ENCODE measurements at places on chromosomes 5 and 9.

GRCh38 chr9:125759764-125760129 lies 12.6 kb downstream of the PBX3 start:
- DNase-seq, result no peak

DNA sequence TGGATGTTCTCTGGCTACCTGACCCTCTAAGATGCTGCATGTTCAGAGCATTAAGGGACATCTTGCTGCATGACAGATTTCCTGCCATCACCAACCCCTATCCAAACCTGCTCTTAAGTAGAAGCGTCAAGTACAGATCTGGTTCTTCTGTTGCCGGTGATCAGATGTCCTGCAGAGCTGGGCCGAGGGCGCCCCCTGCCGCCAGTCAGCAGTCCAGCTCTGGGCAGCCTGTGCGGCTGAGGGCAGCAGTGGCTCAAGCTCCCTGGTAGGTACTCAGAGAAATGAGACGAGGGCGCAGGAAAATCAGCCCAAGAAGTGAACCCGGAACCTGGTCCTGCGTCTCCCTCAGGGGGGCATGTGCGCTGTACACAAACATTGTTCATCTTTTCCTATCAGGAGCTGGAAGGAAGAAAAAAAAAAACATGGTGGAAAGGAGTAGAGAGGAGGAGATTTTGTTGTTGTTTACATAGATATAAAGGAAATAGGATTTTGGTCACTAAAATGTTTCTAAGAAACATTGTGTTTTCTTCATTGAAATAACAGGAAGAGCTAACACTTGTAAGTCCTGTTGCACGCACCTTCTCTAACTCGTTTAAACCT lies 95.8 kb downstream of the CFAP90 start:
- peak; percentile 13 for DNase-seq

GRCh38 chr9:76162086-76162730 lies 232.0 kb downstream of the RFK start:
- no peak for DNase-seq

GRCh38 chr5:78518365-78519197 lies 130.0 kb downstream of the LHFPL2 start:
- peak; percentile 77 for DNase-seq

DNA sequence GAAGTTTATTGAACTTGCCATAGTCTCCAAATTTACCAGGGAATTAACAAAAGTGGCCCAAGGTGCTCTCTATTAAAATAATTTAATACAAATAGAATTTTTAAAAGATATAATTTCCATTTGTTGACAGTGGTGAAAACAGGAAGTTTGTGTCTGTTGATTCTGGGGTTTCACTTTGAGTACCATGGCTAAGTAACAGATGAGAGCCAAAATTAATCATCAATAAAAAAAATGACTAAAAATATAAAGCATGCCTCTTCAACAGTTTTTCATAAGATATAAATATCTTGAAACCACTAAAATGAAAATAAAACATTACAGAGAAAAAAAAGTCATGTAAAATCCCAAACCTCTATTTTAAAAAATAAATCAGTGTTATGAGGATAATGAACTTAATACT lies 49.8 kb downstream of the SGCD start:
- no peak for DNase-seq

- peak; percentile 64 for DNase-seq
Observed at GRCh38 chr9:91776409-91777291, 173.4 kb downstream of the ROR2 start.

DNA sequence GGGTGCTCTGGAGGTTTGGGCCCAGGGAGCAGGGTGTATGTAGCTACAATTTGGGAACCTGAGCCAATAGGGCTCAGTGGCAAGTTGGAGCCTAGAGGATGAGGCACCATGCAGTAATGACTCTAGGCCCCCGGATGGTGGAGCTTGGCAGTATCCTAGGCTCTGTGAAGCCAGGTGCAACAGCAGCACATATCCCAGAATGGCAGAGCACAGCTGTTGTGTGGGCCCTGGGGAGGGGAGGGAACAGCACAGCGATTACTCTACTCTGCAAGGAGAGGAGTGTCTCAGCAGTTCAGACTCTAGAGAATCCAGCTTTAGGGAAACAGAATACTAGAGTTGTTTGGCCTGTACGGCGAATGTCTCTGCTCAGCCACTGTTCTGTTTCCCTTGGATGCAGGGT lies 56.1 kb downstream of the LRRTM2 start:
- no peak for DNase-seq

- DNase-seq, result no peak
Observed at GRCh38 chr9:93096131-93096802, at the start of gene CARD19. Gene CARD19 (plus strand): TSS chr9:93096217. CDS start chr9:93096346, 129 bp downstream.
